ENCODE measurements at places on chromosomes 1 and 21.

GRCh38 chr1:234769986-234770795 is 160.2 kb upstream of the IRF2BP2 start:
- no peak for DNase-seq

DNA sequence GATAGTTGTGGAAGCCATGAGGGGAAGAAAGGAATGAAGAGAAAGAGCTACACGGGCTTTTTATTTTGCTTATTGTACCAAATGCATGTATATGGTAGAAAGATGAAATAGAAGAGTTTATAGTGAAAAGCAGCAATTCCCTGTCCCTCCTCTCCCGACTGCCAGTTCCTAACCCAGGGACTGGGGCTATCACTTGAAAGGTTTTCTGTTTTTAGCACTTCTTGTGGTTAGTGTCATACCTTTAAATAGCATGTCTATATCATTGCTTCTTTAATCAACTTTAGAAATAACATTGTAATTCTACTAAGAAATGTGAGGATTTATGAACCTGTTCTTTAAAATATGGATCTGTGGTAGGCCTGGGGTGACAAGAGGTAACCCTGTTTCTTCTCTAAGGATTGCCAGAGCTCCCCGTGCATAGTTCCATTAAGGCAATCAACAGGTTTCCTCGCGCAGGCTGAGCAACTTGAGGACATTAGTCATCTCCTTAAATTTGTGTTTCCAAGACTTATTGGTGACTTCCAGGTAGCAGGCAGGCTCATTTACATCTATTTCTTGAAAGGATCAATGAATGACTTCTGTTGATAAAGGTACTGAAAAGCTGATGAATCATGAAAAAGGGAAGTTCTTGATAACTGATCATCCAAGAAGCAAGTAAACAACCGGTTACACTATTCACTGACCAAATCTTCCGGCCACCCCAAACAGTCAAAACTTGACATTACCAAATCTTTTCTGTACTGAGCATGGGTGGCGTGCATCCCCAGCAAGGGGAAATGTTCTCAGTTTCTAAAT is 37.8 kb upstream of the S1PR1 start:
- DNase-seq, result no peak

GRCh38 chr1:113207019-113207418 is 134.0 kb downstream of the LRIG2 start:
- DNase-seq, result no peak

- DNase-seq, result no peak
These were observed 11.4 kb downstream of the TIE1 start for GRCh38 chr1:43312212-43312623.

- no peak for DNase-seq
These were observed 1.7 kb downstream of the CSF1 start for GRCh38 chr1:109912214-109912861.

- no peak for DNase-seq
These were observed 29.1 kb downstream of the DNAJC11 start for GRCh38 chr1:6672558-6672957.

DNA sequence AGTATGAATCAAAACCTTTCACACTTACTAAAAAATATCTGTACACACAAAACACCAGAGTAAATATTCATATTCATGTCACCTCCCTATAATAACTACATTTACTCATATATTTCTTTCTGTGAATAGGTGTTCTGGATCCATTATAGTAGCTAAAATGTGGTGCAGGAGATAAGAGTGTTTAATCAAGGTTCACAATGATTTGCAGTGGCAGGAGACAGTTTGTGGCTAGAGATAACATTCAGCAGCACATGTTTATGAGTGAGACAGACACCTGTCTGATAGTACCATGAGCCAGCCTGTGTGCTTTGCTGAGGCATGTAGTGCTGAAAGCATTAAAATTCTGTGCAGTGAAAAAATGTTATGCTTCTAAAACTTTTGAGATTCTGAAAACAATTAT is 410.3 kb downstream of the SRGAP2C start:
- no peak for DNase-seq

- no peak for DNase-seq
These were observed 8.1 kb upstream of the SFT2D2 start for GRCh38 chr1:168217664-168218063.

GRCh38 chr1:24635195-24635843 is 7.8 kb upstream of the SRRM1 start:
- DNase-seq, result peak; percentile 77

DNA sequence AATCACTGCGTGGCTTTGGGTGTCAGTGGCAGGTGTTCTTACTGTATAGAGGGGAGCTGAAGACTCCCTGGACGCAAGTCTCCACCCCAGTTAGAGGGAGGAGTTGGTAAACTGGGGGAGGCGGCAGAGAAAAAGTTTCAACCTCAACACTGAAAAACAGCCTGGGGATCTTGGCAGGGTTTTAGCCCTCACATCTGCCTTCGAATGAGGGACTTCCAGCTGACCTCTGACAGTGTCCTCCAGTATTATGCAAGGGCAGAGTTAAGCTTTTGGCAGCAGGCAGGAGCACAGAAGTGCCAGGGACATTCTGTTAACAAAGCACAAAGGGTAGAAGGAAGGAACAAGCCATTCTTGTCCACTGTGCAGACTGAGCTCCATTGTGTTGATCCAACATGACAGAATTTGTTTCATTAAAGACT is 41.2 kb upstream of the RAB4A start:
- DNase-seq, result no peak

GRCh38 chr1:87642581-87643221 is 314.0 kb downstream of the LMO4 start:
- DNase-seq, result no peak

DNA sequence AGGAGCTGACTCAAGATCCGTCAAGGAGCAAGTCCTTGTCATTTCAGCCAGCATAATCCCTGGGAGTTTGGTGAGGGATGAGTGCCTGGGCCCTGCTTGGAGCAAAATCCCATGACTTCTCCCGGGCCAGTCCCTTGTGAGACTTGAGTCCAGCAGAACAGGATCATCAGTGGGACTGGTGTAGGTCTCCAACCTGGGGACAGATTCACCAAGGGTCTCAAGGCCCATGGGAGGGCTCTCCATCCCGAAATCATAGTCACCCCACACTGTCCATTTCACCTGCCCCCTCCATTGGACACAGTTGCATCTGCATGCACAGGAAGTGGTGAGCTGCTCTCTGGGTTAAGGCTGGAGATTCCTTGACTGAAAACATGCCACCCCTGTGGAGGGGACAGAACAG is 178.2 kb downstream of the FOXD2 start:
- DNase-seq, result no peak

- no peak for DNase-seq
These were observed 7.5 kb downstream of the S100A11 start for GRCh38 chr1:152029144-152029928.

DNA sequence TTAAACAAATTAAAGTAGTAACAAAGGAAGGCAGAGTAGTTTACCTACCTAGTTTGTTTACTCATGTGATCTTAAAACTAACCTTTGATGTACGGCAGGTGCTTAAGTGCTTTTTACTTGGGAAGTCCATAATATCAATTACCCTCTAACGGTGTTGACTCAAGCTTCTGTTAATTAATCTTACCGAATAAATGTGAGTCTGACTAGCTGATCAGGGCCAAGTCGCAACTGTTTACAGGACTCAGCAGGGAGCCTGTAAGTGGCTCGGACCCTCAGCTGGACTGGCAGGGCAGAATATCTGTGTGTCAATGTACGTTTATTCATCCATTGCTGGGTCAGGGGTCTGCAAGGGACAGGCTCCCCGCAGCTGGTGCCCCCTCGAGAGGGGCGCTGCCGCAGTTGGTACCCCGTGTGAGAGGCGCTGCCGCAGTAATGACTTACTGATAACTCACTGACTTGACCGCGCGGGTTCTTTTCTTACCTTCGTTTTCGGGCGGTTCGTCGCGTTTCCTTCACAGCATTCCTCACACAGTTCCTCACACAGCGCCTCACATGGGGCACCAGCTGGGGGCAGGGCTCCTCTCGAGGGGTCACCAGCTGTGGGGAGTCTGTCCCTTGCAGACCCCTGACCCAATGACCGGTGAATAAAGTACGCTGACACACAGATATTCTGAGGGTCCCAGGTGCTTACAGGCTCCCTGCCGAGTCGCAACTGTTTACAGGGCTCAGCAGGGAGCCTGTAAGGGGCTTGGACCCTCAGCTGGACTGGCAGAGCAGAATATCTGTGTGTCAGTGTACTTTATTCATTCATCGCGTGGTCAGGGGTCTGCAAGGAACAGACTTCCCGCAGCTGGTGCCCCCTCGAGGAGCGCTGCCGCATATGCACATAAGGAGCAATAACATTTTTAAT is 3.0 kb downstream of the FMO1 start:
- peak; percentile 51 for DNase-seq

DNA sequence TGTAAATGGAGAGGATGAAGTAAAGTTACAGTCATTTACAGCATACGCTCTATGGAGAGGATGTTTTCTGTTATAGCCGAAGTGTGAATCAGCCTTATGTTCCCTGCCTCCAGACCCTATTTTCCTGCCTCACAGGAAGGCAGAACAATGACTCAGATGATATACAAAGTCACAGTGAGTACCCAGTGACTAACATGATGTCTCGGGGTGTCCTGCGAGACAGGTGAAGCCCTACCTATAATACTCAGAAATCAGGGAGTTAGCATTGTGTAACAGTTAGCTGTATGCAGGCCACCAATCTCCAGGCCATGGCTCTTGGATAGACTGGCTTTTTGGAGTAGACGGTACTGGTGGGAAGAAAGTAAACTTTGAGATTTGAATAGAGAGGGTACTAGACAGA is 55.6 kb upstream of the FBXO28 start:
- peak; percentile 81 for DNase-seq

DNA sequence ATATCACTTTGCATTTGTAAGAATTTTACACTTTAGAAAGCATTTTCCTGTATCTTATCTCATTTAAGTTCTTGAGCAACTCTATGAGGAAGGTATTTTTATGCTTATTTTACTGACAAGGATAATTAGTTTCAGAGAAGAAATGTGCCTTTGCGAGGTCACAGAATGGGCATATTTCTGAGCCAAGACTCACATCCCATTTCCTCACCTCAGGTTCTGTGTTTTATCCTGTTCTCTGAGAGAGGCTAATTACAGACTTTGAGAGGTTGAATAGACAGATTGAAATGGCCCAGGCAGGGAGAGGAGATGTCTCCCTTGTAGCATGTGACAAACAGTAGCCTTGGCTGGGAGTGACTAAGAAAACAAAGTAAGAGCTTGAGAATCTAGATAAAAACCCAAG is 39.1 kb upstream of the ZC3H11B start:
- no peak for DNase-seq

GRCh38 chr1:220990427-220991339 is 111.4 kb downstream of the HLX start:
- DNase-seq, result peak; percentile 81

DNA sequence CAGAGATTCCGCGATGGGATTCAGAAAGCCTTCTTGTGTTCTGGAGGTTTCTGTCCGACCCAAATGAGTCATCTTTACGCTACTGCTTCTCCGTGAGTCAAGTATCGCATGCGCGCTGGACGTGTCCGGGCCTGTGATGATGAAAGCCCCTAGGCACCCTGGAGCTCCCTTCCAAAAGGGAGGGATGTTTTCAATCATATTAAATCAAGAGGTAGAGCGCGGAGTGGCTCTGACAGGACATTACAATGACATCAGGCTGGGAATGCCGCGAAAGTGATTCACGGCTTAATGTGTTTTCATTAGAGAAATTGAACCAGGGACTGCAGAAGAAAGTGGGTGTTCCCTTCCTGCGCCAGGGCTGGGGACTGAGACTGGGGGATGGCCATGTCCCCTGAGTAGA is 48.5 kb downstream of the AJAP1 start:
- no peak for DNase-seq

GRCh38 chr1:218367118-218367517 is 22.0 kb downstream of the TGFB2 start:
- DNase-seq, result no peak

DNA sequence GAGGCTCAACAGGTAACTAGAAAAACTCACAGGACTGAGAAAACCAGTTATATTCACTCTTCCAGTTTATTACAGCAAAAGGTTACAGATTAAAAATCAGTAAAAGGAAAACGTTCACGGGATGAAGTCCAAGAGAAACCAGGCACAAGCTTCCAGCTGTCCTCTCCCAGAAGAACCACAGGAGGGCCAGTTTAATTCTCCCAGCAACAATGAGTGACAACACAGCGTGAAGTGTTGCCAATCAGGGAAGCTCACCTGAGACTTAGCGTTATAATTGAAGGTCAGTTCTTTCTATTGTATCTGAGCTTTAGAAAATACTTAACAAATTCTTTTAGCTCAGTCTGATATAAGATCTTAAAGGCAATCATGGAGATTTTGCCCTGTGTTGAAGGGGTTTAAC is 65.2 kb upstream of the TNR start:
- DNase-seq, result no peak

DNA sequence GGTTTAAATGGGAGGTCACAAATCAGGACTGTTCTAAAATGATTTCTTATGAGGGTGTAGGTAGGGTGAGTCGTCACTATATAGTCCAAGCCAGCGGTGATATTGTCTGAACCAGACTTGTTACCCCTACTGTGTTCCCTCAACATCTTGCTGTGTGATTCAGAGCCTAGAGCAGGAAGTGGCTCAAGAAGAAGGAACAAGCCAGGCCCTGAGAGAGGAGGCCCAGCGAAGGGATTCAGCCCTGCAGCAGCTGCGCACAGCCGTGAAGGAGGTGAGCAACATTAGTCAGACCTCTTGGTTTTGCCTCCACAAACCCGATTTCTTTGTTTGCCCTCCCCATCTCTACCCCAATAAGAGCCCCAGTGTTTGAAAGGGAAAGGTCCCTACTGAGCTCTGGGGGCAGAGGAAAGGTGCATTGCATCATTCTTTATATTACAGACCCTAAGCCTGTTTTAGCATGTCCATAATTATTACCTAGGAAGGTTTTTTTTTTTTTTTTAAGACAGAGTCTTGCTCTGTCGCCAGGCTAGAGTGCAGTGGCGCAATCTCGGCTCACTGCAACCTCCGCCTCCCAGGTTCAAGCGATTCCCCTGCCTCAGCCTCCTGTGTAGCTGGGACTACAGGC is 5.0 kb upstream of the SH3BGRL3 start:
- no peak for DNase-seq

DNA sequence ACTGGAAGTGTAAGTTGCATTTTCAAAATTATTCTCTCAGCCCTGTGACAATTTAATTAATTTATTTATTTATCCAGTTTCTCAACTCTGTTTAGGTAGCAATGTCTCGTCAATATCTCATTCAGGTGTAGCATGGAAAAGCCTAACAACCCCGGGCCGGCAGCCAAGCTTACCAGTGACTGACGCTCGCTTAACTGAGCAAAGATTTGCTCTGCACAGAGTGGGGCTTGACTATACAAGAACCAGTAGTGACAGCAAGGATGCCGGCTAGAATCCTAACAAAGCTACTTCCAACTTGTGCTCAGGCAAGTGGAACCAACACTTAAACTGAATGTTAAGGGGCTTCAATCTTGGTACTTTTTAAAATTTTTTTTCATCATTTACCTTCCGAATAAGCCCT is 80.9 kb upstream of the ESRRG start:
- no peak for DNase-seq
